ENCODE measurements at places on chromosomes 6 and 20. TPM values are rescaled to one million over a fixed set of nuclear protein-coding genes. Genes with fewer than 3 reads are reported as not detected.

DNA sequence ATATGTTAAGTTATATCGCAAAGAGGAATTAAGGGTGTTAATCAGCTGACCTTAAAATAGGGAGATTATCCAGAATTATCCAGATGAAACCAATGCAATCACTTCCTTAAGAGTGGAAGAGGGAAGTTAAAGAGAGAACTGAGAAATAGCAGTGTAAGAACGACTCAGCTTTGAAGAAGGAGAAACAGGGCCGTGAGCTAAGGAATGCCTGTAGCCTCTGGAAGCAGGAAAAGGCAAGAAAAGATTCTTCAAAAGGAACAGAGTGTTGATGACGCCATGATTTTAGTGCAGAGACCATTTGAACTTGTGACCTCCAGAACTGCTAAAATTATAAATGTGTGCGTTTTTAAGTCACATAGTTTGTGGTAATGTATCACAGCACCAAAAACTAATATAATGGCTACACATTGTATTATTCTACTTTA, 32.7 kb downstream of the ILRUN start:
- no peak for DNase-seq

GRCh38 chr20:42197599-42197998, 579.4 kb upstream of the CHD6 start:
- no peak for DNase-seq

DNA sequence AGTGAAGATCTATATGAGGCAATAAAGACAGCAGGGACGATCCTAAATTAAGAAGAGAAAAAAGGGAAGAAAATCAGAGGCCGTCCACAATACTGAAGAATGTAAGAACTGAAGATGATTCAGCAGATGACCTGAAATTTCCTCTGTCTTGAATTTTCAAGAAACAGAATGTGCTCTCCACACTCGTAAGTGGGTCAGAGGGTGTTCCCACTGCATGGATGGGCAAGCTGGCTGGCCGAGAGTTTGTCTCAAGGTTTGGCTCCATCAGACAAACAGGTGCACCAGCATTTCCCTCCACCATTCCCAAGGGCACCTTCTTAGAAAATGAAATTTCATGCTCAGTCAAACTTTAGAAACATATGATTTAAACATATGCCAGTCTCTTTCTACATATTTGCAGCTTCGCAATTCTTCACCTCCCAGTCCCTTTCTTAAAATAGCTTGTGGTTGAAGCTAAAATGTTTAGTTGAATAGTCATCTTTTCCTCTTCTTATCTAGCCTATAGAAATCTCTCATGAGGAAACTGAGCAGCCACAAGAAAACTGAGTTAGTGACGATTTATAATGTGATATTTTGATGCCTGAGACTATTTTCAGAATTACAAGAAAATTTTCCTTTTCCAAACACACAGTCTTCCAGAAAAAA, 576.4 kb downstream of the PRKN start:
- no peak for DNase-seq

DNA sequence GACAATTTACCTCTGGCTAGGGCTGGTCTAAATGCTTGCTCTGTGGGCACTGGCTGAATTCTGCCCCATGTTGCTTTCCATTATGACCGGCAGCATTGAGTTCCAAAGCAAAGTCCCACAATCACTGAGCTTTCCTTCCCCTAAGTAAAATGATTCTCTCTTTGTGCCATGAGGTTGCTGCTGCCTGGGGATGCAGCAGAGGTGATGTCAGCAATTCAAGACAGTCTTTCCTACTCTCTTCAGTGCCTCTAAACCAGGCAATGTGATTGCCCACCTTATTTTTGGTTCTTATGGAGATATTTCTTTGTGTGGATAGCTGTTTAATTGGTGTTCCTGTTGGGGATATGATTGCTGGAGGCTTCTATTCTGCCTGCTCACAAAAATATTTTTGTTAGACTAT, 1043.9 kb upstream of the EPHA7 start:
- DNase-seq, result no peak

DNA sequence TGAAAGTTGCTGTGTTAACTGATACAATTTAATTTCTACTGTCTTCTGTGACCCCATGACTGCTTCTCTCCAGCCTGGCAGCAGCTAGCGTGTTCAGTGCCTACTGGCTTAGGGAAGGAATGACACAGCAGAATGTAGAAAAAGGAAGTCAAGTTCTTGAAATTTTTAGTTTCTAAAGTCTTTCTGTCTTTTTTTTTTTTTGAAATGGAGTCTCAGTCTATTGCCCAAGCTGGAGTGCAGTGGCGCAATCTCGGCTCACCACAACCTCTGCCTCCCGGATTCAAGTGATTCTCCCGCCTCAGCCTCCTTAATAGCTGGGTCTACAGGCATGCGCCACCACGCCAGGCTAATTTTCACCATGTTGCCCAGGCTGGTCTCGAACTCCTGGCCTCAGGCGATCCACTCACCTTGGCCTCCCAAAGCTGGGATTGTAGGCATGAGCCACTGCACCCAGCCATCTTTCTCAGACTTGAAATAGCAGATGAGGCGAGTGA, 39.3 kb downstream of the PCNA start:
- DNase-seq, result peak; percentile 57

The PSORS1C2 gene
- not detected for total RNA-seq

Data from ureter (tissue), 1 donor.